ENCODE measurements at places on chromosomes 6 and 20.

DNA sequence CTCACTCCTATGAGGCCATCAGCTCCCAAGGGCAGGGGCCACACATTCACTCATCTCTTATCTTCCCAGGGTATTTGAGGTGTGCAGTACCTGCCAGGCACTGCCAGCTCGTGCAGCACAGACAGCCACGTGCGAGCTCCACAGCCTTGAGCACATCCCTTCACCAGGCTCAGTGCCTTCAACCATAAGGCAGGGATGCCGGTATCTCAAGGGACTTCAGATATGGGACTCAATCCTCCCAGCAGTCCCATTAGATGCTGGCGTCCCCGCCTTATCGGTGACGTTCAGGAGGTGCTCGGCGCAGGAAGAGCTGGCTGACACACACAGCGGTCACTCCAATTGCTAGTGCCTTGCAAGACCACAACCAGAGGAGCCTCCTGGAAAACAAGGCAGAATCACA, 47.0 kb downstream of the EZR start:
- no peak for DNase-seq

DNA sequence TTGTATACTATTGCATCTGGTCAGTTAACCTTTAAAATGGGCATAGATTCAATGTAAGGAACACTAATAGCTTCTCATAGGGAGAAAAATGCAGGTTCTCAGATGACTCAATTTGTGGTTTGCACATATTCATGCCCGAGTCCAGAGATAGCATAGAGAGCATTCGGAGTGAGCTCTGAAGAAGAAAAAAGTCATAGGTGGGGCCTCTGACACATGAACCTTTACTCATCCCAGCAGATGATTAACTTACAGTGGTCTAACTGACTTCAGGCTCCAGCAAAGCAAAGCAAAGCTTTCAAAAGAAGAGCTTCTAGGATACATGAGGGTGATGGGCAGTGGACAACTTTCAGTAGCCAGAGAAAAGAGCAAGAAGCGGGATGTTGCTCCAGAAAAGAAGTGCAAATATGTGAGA, 55.3 kb upstream of the BTN3A2 start:
- DNase-seq = no peak

DNA sequence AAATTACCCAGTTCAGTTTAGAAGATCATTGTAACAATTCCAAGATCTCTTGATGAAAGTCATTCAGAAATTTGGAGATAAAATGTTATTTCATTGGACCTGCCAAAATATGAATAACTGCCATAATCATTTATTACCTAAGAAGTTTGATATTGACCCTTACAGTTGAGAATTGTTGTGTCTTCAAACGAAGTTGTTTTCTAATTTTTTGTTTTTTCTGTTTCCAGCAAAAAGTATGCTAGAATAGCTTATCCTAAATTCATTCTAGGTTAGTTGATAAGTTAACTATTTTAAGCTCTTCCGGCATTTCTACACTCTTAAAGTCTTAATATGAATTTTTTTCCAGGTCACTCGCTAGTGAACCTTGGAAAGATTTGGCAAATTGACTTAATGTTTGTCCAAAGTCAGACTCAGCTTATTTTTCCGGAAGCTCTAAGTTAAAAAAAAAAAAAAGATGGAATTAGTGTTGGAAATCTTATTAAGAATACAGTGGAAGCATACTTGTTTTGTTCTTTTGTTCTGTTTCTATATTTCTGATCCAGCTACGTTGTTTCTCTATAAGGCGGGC, 28.9 kb downstream of the CYP24A1 start:
- no peak for DNase-seq

GRCh38 chr6:147716434-147716833, 207.9 kb downstream of the SAMD5 start:
- no peak for DNase-seq

DNA sequence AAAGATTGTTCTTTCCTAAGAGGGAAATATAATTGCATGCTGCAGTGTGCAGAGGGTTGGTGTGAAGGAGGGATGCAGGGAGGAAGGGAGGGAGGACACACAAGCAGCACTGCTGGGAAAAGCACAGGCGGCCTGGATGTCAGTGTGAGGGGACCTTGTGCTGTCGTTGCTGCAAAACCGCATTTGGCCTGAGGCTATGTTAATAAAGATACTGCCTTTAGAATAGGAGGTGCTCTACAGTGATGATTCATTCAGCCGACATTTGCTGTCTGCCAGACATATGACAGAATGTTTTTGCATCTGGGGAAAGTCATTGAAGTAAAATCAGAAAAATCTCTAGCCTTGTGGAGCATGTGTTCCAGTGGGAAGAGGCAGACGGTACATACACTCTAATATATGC, 50.5 kb upstream of the TRIM26 start:
- no peak for DNase-seq

- no peak for DNase-seq
Observed at GRCh38 chr6:27020553-27020880, 227.0 kb upstream of the PRSS16 start.

GRCh38 chr6:112085286-112086065, 1.8 kb downstream of the TUBE1 start:
- DNase-seq = no peak

- no peak for DNase-seq
Observed at GRCh38 chr20:5171790-5172164, 45.0 kb downstream of the CDS2 start.

GRCh38 chr6:41626917-41627316, 11.4 kb upstream of the MDFI start:
- DNase-seq = no peak

DNA sequence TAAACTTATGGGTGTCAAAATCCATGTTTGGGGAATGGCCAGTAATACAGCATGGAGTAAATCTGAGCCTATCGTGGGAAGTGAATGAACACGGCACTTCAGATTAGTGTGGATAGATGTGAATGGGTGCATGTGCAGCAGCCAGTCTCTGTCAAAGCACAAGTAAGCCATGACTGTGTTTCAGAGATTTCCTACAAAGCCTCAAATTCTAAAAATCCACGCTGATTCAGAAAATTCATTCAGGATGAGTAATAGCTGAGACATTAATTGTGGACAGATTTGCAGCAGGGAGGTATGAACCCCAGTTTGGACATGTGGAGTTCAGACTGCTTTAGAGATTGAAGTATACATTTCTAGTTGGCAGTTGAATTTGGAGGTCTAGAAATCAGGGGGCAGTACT, 115.1 kb downstream of the QKI start:
- no peak for DNase-seq

- DNase-seq = no peak
Observed at GRCh38 chr6:124254941-124255685, 451.4 kb downstream of the NKAIN2 start.

DNA sequence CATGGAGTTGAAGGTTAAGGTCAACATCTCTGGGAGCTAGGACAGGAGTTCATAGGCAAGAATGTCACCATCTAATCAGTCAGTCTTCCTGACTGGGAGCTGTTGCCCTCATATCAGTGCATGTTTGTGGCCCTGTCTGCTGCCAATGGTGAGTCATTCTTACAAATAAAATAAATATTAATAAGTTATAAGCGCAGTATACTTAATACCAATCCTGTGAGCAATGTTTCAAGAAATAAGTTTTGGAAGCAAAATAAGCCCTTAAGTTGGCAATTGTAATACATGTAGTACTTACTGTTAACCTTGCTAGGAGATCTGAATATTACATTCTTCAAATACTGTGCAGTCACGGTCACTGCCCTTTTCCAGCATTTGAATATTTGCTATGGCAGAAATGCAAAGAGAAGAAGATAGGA, 20.2 kb upstream of the MDGA1 start:
- DNase-seq = no peak

- no peak for DNase-seq
Observed at GRCh38 chr20:47682028-47682783, 103.1 kb downstream of the SULF2 start.
